ENCODE measurements at places on chromosomes 12 and 14.

GRCh38 chr12:26512213-26512612, 316.8 kb downstream of the SSPN start:
- DNase-seq: no peak

DNA sequence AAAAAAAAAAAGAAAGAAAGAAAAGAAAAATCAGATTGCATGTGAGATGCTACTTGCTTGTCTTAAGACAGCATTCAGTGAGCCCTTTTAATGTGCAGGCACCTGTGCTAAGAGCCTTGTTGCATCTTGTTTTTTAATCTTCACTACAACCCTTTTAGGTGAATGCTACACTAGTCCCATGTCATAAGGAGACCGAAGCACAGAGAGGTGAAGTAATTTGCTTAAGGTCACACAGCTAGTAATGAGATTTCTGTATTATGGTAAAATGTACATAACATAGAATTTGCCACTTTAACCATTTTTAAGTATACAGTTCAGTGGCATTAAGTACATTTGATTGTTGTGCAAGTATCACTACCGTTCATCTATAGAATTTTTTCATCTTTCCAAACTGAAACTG, 32.1 kb upstream of the PWP1 start:
- DNase-seq: no peak

DNA sequence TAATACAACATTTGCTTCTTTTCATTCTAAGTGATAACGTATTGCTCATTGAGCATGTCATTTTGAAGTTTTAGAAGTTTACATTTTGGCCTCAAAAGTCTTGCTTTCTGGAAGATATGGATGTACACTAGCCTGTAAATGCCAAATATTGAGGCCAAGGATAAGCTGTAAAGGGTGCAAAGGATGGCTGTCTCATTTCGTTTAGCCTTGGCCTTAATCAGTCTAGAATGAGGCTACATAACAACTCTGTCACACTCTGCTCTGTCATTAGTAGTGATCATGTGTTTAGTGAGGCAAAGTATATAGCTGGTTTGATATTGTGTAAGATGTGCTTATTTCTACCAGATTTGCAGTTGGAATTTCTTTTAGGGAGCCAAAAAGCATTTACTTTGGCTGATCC, 344.5 kb downstream of the TMTC2 start:
- no peak for DNase-seq

- no peak for DNase-seq
Measured at GRCh38 chr14:102140750-102141145, 1.1 kb downstream of the WDR20 start.

DNA sequence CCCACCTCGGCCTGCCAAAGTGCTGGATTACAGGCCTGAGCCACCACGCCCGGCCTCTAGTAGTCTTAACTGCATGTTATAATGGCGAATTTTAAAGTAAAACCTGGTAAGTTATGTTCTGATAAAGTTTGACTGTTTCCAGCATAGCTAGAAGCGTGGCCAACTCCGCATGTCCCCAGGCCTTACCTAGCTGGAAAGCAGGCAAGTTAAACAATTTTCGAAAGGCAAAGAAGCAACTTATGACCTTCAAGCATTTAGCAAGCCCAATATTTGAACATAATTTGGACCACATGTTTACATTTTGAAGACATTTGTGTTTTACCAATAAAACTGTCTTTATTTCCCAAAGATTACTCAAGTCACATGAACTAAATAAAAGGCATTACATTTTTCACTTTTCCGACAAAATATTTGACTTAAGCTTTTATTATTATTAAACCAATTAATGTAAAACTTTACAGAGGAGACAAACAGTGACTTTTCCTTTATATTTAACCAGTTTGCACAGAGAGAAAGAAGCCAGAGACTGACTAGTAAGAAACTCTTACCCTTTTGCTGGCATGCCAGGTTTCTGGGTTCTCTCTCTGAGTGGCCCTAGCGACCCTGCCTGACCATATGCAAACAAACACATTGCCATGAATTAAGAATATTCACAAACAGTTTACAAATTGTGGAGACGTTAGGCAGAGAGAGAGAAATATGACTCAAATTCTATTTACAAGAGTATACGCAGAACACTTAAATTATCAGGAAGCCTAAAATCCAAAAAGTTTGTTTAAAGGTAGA, 106.3 kb downstream of the RIN3 start:
- DNase-seq: no peak

GRCh38 chr14:96204151-96205058, at the start of gene BDKRB2:
Gene BDKRB2, plus strand, starts transcription at chr14:96204839. Its CDS starts 32,269 bp downstream, at chr14:96237108.
- no peak for DNase-seq

DNA sequence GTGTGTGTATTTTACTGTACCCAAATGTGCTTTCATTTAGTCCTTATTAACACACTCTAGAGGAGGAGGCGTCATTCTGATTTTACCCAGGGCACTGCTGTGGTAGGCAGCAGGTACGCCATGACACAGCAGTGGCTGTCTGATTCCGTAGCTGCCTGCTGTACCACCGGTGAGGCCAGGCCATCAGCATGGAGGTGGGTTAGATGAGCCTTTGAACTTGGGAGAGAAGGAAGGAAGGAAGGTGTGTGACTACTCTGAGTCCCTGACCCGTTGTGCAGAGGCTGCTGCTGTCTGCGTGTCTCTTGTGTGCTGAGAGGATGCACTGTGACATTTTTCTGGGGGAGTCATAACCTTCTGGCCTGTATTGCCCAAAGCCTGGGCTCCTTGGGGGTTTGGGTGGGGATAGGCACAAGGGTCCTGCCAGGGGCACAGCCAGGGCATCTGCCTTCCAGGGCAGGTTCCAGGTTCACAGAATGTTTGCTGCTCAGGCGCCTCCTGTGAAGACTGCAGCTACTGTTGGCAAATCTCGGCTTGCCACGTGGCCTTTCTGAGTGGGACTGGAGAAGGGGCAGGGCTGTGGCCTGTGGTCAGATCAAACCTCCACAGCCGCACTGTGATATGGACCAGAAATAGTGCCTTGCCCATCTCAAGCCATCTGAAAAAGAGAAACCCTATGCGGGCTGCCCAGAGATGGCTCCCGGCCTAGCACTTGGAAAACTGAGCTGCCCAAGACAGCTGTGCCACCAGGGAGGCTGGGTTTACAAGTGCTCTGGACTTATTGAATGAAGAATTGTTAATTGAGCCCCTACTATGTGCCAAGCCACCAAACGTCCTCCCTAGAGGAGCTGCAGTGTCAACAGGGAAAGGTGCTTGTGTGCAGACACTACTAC, 47.1 kb downstream of the MLXIP start:
- DNase-seq: no peak

DNA sequence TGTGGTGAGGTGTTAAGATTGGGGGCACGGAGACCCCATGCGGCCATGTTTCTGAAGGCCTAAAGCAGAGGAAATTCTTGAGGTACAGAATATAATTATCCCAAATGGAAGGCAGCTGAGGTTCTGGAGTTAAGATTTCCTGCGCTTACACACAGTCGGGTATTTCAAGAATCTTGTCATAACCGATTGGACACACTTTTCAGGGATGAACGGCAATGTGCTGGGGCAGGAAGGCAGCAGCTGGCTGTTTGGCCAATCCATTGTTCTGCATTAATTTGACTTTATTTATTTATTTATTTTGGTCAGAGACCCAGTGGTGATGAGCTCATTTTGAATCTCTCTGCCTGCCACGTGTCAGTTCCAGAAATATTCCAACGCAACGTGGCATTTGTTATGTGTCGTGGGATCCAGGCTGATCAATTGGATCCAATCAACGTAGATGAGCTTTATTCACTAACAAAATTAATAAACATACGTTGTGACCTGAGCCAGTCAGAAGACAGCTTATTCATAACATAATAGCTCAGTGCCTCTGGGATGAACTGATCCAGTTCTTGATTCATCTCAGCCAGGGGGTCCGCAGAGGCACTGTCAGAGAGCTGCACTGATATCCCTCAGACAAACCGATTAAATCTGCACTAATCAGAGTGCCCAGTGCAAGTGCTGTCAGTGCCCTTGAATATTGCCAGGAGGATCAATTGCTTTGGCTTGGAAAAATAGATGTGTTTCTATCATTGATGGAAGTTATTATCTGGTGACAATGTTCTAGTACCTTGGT, 181.0 kb downstream of the KTN1 start:
- no peak for DNase-seq

GRCh38 chr14:83425706-83426105, 1892.1 kb upstream of the SEL1L start:
- DNase-seq: no peak

DNA sequence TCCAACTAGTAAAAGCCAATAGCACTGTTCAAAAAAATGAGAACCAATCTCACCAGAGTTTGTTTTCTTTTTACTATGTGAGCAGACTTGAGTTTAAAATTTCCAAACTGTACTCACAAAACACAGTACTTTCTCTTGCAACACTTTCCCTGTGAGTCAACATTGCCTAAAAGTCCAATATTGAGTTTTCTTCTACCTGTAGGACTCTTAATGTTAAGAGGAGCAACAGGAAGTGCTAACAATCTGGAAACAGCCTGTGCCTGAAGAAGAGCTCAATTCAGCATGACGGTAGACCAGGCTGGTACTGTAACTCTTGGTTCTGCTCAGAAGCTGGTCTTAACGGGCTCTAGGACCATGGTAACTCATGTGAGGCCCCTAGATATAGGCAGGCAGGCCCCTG, 144.3 kb downstream of the MED13L start:
- no peak for DNase-seq

GRCh38 chr14:92937051-92937937, 14.3 kb downstream of the CHGA start:
- no peak for DNase-seq

DNA sequence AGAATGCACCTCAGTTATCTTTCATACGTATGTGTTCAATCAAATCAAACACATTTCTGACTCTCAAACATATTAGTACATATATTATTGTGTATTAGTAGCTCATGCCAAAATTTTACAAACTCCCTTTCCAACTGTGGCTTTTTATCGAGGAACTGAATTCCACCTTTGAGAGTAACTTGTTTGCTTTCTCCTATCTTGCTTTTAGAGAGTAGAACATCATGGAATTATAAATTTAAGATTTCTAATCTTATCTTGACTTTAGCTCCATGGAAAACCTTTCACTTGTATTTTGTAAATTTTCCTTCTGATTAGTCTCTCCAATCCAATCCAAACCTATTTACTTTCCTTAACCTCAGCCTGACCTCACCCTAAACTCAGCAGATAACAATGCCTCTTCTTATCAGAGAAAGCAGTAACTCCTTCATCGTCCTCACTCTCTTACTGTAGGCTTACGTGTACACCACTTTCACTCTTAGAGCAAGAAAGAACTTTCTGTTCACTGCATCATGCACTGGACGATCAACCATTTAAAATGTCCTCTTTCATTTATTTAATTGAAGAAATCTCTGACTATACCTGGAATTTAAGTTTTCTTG, 164.5 kb downstream of the TMTC3 start:
- DNase-seq: no peak

- no peak for DNase-seq
Measured at GRCh38 chr12:131857908-131858850, 30.0 kb downstream of the MMP17 start.

DNA sequence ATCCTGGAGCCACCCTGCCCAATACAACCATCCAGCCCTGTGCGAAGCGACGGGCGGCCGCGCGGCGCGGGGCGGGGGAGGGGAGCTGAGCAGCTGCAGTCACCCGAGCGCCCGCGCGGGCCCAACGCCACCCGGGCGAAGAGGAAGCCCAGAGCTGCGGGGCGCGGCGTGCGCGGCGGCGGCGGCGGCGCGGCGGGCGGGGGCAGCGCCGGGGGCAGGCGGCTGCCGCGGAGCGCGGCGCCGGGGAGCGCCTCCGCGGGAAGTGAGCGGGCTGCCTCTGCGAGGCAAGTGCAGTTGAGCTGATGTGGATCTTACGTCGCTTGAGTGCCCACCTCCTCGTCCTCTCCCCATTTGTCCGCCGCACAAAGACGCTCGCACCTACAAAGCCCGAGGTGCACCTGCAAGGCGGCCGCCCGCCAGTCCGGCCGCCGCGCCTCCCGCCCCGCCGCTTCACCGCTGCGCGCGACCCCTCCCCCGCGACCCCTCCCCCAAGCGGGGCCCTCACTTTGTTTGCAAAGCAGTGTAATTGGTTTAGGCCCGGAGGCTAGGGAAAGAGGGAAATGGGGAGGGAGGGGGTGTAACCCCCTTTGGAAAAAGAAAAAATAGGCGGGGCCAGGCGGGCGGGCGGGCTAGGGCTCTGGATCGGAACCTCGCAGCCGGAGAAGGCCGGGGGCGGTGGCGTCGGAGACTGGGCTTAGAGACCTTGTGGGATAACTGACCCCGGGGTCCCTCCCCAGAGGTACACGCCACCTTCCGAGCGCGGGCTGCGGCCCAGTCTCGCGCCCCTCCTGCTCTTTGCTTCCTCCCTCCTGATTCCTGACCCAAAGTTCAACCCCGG, at the start of the genes FOXA1 and TTC6:
FOXA1 (minus strand) TSS at position 279 of the 838 bp plus-strand sequence; CDS start at position 2, 277 bp downstream.
TTC6 (plus strand) TSS at position 659 of the 838 bp plus-strand sequence. CDS start 26,436 bp downstream, outside the sequence.
- DNase-seq: no peak

DNA sequence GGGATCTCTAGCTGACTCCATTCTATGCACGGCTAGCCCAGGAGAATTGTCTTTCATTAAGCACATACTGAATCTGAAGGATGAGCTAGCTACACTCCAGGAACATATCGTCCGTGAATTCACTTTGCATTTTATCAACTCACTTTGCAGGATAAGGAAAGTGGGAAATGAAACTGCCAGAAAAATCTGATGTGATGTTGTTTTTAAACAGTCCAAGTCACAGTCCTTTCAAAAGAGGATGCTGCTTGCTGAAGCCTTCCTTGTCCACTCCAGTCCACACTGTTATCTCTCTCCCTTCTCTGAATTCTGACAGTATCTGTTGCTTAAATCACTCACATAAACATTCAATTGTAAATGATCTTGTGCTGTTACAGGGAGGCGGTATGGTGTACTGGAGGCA, 12.7 kb upstream of the TMCC3 start:
- DNase-seq: no peak

- no peak for DNase-seq
Measured at GRCh38 chr12:30197392-30198057, 413.8 kb upstream of the TMTC1 start.

- DNase-seq: no peak
Measured at GRCh38 chr12:66141299-66141698, 10.7 kb upstream of the LLPH start.

GRCh38 chr12:100737168-100737567, 57.4 kb upstream of the ANO4 start:
- no peak for DNase-seq

GRCh38 chr12:68667896-68668295, 18.9 kb upstream of the NUP107 start:
- no peak for DNase-seq

DNA sequence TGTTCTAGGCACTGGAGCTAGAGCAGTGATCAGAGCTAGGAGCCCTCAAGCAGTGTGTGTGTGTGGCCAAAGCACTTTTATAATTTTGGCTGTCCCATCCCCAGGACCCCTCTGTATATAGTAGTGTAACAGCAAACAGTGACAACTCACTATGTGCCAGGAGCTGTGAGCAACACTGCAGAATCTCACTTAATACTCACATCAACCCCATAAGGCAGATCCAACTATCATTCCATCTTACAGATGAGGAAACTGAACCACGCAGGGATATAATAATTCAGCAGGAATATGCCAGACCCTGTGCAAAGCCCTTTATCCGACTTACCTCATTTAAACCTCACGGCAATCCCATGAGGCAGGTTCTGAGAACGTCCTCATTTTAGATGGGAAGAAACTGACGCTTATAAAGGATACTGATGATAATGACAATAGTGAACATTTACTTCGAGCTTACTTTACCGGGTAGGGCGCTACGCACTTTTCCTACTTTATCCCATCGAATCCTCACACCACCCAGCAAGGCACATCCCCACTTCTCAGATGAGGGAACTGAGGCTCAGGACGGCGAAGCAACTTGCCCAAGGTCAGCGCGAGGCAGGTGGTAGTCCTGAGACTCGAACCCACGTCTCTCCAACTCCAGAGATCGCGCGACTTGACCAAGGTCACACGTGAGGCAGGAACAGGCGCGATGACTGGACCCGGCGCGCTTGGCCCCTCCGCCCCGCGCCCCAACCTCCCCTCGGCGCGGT, 687 bp downstream of the RAB35 start:
- no peak for DNase-seq

Measured in stimulated activated CD8-positive, alpha-beta memory T cell treated with anti-CD3 and anti-CD28 coated beads, Interleukin-7, amount 100 ng/mL, for 4 hours (primary cell).